ENCODE measurements at places on chromosomes 2 and 18.

- no peak for DNase-seq
Observed at GRCh38 chr2:19238440-19239060, 119.9 kb downstream of the OSR1 start.

- no peak for DNase-seq
Observed at GRCh38 chr2:163469561-163469962, 266.2 kb downstream of the FIGN start.

GRCh38 chr2:24771061-24771460, 22.1 kb downstream of the PTRHD1 start:
- DNase-seq, result no peak

DNA sequence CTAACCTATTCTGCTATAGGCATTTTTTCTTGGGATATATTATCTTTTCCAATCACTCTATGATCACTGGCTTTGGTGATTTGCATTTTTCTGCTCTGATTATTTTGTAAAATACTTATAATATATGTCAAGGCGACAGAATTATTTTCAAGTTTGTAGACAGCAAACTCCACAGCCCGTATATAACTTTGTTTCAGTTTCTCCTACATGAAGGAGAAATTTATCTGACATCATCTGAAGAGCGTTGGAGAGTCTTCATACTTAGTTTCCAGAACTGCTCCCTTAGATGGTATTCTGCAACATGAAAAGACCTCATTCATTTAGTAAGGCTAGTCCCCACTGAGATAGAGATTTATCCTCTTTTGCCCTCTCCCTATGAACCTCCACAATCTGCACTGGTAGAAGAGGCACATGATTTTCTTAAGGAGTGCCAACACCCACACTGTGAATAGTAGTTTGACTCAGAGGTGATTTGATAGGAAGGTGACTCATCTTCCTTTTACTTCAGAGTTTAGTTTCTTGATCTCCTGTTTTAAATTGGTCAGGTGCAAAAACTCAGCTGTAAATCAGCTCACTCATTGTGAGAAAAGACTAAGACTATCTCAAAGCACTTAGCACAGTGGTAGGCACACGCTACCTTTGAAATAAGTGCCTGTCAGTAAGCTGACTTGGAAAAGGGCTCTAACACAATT, 1848.6 kb upstream of the CELF4 start:
- no peak for DNase-seq

DNA sequence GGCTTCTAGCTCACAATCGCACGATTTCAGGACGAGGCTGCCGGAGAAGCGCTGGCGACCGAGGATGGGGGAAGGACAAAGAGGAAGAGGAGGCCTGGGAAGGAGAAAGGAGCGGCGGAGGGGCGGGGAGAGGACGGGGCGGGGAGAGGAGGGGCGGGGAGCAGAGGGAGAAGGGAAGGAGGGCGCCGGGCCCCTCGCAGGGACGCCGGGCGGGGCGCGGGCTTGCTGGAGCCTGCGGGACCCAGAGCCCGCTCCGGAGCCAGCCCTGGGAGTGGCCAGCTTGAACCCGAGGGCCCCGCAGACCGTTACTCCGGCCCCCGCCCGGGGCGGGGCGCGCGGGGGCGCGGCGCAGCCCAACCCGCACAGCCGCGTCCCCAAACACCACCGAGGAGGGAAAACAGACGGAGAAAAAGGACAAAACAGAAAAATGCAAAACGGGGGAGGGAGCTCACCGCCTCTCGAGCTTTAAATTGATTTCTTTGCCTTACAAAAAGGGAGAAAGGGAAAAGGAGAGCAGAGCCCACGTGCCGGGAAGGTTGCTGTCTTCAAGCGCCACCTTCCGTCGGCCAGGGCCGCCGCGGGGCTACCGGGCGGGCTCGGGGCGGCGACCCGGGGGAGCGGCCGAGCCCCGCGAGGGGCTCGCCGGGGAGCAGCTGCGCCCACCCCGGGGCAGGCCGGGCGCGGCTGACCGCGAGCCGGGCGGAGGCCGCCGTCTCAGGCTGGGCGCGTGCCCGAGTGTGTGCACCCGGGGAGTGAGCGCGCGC, 781 bp upstream of the SOX11 start:
- no peak for DNase-seq

GRCh38 chr18:44699572-44700261, 19.0 kb downstream of the SETBP1 start:
- DNase-seq, result no peak
